ENCODE measurements at places on chromosomes 2 and 18.

- no peak for DNase-seq
These were observed 56.8 kb downstream of the ATF2 start for GRCh38 chr2:175111200-175111657.

DNA sequence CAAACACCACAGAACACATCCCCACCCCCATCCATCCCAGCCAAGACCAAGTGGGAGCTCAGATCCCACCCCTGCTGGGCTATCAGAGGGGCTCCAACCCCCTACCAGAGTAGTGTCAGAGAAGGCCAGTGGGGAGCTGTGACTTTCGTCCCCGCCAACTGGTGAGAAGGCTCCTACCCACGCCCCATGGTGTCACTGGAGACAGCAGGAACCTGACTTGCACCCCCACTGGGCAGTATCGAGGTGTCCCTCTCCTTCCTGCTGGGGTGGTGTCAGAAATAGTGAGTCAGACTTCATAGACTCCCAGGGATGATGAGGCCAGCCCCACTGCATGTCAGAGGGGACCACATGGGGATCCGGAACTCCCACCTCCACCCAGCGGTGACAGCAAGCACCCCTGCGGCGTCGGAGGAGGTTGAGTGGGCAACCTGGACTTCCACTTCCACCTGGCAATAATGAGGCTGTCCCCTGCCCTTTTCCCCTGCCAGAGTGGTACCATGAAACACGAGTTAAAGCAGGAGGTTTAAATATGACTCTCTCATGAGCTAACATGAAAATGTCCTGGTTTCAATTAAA, 106.7 kb downstream of the CTIF start:
- no peak for DNase-seq

DNA sequence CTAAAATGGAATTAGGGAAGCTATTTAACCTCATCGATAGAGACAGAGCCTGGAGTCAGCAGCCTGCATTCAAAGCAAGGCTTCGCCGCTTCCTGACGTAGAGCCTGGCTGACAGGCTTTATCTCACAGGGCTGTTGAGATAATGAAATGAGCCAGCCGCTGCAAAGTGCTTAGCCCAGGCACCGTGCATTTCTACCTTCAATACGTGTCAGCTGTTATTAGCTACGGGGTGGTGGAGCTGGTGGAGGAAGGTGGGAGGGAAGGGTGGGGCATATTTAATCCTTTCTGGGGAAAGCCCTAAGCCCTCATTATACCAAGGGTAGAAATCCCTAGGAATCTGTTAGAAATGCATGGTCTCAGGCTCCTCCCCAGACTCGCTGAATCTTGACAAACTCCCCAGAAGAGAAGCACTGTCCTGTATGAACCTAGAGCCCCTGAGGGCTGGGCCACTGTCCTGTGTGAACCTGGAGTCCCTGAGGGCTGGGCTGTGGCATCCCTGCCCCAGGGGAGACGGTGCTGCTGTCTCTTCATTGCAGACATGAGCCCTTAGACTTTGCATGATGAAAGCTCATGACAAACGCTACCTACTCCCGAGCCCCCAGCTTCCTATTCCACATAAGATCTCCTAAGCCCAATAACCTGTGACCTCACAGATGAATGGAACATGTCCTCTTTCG, 72.4 kb downstream of the ALPK2 start:
- no peak for DNase-seq

DNA sequence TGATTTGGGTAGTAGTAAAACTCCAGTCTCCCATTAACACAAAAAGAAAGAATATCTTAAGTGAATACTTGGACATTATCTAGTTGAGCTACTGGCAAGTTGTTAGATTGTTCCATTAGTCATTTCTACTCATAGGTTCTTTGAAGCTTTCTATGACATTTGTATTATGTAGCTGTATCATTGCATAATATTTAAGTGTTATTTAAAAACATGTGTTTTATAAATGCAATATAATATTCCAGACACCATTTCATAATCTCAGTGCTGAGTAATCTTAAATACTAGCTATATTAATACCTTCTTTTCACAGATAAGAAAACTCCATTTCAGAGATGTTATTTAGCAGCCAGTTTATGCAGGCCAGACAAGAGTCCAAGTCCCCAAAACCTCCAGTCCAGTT, 271.9 kb downstream of the NCKAP5 start:
- no peak for DNase-seq

DNA sequence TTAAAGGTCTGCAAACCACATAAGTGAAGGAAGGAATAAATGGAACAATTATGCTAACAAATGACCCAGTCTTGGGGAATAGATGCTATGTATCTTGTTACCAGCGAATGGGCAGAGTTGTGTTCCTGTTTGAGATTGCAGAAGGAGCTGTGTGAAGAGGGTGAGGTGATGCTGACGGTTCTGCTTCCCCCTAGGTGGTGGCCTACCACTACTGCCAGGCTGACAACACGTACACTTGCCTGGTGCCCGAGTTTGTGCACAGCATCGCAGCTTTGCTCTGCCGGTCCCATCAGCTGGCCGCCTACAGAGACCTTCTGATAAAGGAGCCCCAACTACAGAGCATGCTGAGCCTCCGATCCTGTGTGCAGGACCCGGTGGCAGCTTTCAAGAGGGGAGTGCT, 111.7 kb downstream of the WDSUB1 start:
- DNase-seq = no peak

DNA sequence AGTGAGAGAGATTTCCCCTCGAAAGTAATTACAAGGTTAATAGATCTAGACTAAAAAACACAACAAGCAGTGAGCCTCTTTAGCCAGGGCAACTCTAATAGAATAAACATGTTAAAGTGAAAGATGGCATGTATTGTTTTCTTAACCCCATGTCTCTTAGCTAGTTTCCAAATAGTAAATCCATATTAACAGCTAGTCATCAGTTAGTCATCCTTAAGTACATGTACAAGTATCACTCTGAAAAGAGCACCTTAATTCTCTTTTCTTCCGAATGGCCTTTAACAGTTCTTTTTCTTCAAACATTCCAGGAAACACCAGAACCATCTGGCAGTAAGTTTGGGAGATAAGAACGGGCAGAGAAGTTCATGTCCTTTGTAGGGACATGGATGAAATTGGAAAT, 1480.0 kb downstream of the LRP1B start:
- no peak for DNase-seq

DNA sequence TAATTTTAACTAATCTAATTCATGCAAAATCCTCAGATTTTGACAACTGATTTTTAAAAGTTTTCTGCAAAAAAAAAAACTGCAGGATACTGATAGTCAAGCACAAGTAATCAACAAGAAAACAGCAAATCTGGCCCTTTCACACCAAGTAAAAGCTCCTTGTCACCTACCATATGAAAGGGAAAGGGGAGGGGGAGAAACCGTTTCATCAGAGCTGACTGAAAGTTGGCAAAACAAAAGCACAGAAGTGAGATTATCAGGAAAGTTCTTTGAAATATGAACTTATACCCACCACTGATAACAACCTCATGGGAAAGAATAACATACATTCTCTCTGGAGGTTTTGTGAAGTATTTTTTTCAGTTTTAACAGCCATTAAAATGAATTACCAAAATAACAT, 38.7 kb downstream of the ZNF521 start:
- no peak for DNase-seq

DNA sequence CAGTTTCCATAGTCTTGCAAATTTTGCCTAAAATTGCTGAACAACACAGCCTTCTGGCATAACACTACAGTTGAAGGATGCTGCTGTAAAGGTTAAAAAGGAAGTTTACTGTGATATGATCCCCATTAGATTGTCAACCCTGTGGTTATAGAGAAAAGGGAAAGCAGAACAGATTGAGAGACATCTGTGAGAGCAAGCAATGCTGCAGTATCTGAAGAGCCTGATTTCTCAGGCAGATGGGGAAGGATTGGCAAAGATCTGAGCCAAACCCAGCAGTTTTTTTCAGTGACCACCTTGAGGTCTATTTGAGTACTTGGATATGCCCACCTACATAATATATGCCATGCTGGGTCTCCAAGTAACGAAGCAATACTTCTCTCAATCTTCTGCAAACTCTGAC, 8.5 kb upstream of the ST8SIA3 start:
- DNase-seq = no peak

DNA sequence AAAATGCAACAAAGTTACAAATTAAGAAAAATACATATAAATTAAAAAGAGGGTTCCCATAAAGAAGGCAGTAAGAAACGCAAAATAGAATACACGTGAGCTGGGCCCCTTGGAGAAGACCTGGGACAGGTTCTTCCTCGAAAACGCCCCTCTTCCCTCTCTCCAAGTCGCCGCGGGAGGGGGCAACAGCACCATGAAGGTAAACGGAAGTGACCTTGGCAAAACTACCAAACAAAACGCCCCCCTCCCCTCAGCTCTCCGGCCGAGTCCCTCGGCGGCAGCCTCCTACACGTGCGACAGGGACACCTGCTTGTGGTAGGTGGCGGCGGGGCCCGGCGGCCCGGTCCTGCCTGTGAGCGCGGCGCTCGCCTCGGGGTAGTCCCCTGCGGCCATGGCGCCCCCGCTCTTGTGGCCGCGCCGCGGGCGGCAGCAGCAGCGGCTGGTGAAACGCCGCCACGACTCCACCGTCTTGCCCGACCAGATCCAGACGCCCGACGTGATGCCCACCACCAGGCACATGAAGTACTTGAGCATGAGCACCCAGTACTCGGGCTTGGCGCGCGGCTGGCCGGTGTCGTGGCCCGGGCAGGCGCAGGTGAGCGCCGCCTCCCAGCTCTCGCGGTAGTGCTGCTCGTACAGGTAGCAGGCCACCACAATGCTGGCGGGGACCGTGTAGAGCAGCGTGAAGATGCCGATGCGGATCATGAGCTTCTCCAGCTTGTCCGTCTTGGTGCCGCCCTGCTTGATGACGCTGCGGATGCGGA, 2.8 kb downstream of the FZD5 start:
- no peak for DNase-seq

DNA sequence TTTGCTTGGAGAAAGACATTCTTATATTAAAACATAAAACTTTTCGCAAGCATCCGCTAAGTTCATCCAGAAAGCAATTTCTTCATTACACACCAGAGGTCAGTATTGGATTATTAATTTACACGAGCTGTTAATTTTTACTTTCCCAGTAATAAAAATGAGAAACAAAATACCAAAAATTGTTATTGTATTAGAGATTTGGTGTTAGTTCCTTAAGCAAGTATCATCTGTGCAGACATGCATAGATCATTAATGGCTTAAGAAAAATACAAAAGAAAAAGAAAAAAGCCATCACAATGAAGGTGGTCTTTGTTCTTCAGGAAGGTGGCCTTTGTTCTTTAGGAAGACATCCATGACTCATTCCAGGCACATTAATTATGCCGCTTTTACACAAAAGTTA, 53.6 kb upstream of the HNMT start:
- no peak for DNase-seq

- no peak for DNase-seq
These were observed 135.8 kb downstream of the IKZF2 start for GRCh38 chr2:213015387-213016165.

DNA sequence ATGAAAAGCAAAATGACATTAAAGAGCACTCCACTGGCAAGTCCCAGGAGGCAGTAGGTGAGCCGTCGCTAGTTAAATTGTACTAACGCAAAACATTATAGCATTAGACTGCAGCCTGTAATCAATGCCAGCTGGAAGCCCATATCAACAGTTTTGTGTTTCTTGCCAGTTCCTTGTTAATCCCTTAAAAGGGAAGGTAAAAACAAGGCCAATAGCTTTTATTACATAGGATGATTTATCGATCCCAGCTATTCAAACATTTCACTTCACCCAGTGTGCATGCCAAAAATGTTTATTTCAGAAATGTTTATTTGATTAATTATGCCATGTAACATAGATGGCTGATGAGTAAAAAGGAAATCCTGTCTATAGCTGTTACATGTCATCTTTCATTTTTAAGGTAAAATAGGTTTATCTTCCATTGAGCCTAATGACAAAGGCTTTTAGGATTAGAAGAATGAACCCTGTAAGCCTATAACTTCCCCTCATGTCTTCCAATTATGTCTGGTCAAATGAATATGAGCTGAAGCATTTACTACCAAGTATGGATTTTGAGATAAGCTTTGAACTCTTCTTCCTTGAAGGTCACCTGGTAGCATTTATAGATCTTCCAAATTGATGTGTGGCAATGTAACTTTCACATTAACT, 591.2 kb downstream of the RNF144A start:
- DNase-seq = no peak

GRCh38 chr2:37263839-37264238, 32.4 kb downstream of the NDUFAF7 start:
- no peak for DNase-seq

DNA sequence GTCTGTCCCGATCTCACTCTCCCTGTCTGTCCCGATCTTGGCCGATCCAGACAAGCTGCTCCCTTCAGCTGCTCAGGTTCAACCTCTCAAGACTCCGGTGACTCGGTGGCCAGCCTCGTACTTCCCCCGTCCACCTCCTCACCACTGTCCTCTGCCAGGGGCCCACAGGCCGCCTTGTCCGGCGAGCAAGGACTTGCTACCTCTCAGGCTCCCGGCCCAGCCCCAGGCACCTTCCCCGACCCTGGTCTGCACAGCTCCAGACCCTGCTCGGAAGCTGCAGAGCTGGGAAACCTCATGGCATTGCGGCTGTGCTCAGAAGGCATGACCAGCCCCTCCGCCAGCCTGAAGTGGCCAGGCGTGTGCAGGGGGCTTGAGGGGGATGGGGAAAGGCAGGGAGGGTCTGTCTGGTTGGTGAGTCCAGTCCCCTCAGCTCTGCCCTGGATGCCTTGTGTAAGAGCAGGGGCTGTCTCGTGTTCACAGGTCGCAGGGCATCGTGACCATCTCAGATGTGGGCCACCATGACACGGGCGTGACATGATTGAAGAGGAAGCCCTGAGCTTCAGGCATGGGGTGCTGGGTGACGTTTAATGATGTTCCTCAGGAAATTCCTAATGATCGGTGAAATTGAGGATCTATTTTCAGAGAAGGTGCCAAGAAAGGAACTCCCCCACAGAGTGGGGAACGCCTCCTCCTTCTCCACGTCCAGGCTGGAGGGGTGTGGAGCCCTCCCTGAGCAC, 121.2 kb upstream of the CTDP1 start:
- DNase-seq = no peak

DNA sequence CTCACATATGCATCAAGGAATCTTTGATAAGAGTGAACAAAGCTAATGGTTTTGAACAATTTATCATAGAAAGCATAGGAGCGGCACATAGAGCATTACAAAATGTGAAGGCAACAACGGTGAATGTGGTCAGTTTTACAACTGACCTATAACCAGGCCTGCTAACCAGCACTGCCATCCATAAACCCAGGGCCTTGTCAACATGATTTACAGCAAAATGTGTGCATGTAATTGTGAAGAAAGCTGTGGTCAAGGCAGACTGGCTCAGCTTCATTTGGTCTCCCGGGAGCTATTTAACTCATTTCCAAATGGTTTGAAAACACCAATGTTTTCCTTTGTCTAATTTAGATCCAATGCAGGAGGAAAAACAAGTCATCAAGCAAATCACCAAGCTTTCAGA, 119.8 kb downstream of the DHRS9 start:
- no peak for DNase-seq

GRCh38 chr18:10020171-10020570, 106.4 kb downstream of the VAPA start:
- no peak for DNase-seq

DNA sequence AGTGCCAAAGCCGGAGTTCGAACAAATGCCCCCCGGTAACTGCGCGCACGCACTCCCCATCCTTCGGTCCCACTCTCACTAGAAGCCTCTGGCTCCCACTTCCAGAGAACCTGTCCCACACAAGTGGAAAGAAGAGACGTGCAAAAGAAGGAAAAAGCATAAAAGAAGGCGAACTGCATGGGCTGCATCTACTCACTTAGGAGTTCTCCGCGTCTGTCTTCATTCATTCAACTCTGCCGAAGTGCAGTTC, 312 bp downstream of the NR4A2 start:
- no peak for DNase-seq

- DNase-seq = no peak
These were observed 135.6 kb downstream of the CDH2 start for GRCh38 chr18:28041366-28041765.

All from SW 1271 (cell line).